ENCODE measurements at places on chromosomes 11 and 22.

DNA sequence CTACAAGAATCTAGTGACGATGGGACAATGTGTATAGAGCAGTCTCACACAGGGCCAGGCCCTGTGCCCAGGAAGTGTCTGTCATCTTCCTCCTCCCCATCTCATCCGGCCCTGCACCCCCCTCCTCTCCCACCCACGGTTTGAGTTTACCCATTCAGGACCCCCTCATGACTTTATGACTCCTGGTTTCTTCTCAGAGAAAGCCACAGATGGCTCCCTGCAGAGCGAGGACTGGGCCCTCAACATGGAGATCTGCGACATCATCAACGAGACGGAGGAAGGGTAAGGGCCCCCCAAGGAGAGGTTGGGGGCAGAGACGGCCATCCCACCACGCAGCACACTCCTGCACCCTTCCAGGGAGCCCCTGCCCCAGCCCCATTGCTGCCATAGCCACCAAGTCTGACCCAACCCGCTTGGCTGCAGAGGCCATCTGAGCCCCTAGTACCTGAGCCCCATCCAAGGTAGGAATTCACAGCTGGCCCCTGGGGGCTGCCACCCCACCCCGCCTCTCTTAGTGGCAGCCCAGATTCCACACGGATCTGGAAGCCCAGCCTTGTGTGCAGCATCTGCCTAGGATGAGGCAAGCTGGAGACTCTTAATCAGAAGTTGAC lies 18.1 kb downstream of the TOM1 start:
- no peak for DNase-seq

- DNase-seq, result no peak
These were observed 344.6 kb upstream of the C11orf87 start for GRCh38 chr11:109077291-109077920.

DNA sequence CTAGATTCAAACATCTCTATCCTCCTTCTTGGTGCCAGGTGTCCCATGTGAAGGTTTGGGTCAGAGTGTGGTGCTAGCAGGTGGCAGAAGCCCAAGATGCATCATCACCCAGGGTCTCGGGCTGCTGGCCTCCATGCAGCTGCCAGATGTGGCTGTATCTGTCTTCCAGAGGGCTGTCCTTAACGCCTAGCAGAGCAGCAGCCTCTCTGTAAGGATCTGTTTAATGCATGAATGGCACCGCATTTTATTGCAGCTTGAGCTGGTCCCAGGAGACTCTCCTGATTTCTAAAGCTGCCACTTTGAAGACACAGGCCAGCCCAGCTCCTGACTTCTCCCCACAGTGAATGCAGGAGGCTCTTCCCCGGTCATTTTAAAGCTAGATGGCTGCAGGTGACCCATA lies 26.3 kb downstream of the SLC1A2 start:
- DNase-seq, result no peak

DNA sequence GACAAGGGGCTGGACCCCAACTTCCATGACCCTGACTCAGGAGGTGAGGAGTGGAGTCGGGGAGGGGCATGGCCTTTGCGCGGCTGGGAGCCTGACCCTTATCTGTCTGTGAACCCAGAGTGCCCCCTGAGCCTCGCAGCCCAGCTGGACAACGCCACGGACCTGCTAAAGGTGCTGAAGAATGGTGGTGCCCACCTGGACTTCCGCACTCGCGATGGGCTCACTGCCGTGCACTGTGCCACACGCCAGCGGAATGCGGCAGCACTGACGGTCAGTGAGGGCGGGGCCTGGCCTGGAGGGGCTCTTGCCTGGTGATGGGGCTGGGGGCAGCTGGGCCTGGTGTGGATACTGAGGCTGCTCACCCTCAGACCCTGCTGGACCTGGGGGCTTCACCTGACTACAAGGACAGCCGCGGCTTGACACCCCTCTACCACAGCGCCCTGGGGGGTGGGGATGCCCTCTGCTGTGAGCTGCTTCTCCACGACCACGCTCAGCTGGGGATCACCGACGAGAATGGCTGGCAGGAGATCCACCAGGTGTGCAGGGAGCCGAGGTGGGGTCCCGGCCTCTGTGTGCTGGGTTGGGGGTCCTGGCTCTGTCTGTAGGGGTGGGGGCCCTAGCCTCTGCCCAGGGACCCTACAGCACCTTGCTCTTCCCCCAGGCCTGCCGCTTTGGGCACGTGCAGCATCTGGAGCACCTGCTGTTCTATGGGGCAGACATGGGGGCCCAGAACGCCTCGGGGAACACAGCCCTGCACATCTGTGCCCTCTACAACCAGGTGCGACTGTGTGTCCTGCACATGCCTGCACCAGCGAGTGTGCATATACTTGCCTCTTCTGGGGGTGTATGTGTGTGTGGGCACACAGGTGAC lies 6.3 kb downstream of the SHANK3 start:
- no peak for DNase-seq

DNA sequence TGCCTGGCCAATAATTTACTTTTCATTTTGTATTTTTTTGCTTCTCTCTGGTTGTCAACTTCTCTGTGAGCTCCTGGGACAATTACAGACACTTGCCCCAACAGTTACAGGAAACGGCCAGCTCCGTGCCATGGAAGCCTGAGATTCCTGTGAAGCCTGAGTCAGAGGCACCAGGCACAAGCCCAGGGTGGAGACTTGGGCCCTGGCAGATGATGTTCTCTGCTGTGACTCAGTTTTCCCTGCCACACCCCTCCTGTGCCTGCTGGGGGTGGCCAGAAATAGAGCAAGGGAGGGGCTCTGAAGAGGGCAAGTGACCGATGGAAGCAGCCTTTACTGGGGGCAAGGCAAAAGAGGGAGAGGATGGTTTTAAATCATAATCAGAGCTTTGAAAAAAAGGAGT lies 4.9 kb downstream of the ATP5MGL start:
- DNase-seq, result no peak

Data from activated T-helper 1 cell treated with anti-CD3 and anti-CD28 coated beads, Interleukin-12 subunit alpha, Interleukin-12 subunit beta, Interleukin-2, Interleukin-4 antibody, amounts not matched to agents 30 ng/mL and 10 ng/mL and 1 ng/mL, durations not matched to agents 14 hours and 24 hours and 36 hours (primary cell).